ENCODE measurements at places on chromosomes 1 and 21. TPM values are rescaled to one million over a fixed set of nuclear protein-coding genes. Genes with fewer than 3 reads are reported as not detected.

DNA sequence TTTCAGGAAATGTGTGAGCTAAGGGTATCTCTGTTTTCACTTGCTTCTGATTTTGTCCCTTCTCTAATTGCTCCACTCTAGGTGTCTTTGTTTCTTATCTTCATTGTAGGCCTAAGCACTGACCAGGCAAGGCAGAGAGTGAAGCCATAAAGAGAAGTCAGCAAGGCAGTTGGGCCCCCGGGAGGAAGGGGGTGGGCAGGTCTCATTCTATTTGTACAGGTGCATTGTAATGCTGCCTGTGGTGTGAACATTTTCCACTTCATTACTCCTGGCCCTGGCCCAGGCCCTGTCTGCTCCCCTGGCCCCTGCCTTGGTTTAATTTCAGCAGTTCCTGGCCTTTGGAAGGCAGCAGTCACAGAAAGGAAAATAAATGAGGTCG lies 86.4 kb upstream of the JUN start:
- DNase-seq: peak; percentile 65

DNA sequence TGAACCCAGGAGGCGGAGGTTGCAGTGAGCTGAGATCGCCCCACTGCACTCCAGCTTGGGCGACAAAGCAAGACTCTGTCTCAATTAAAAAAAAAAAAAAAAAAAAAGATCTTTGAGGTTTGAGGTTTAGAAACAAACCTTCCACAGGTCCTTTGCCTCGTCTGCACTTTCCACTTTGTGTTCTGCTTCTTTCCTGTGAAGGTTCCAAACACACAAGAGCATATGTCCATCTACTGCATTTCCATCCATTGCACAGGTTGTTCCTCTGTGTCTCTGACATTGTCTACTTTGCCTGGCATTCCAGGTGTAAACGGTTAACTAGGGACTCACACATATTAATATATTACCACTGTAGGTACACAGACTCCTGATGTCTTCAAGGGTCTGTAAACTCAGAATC lies 40.1 kb downstream of the DSTYK start:
- DNase-seq: no peak

DNA sequence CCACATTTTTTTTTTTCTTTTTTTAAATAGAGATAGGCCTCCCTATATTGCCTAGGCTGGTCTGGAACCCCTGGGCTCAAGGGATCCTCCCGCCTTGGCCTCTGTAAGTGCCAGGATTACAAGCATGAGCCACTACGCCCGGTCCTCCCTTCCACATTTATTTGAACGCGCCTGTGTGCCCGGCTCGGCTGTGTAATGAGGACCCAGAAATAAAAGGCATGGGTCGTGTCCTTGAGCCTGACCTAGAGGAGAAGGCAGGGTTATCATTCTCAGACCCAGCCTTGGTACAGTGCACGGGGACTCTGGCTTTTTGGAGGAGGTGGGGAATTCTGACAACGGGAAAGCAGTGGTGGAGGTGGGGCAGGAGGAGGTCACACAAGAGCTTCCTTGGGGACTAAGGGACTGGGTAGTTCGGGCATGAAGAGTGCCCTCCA lies 841 bp downstream of the CENPF start:
- DNase-seq: no peak

GRCh38 chr1:228317411-228317828 lies 89.2 kb downstream of the TRIM11 start:
- no peak for DNase-seq

- no peak for DNase-seq
Observed at GRCh38 chr1:59096501-59096900, 200.4 kb upstream of the FGGY start.

DNA sequence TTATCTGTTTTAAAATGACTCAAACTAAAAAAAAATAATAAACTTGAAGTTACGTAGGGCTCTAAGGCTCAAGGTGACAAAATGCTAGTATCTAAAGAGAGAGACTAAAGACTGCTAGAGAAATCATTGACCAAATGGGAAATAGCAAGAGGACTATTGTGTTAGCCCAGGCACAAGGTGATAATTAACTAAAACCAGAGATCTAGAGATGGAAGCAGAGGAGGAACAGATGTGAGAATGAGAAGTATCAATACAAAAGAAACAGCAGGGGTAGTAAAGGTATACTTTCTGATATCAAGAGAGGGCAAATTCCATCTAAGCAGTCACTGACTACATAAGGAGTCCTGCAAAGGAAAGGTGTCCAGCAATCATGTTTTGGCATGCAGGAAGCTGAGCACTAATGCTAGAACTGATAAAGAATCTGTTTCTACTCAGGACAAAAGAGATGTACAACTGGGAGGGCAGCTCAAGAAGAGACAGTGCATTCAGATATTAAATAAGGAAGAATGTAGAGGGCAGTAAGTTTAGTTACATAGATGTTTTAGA lies 100.2 kb upstream of the GNG4 start:
- no peak for DNase-seq

Gene SLC1A7
- not detected for total RNA-seq
